ENCODE measurements at places on chromosomes 2 and 18. TPM values are rescaled to one million over a fixed set of nuclear protein-coding genes. Genes with fewer than 3 reads are reported as not detected.

DNA sequence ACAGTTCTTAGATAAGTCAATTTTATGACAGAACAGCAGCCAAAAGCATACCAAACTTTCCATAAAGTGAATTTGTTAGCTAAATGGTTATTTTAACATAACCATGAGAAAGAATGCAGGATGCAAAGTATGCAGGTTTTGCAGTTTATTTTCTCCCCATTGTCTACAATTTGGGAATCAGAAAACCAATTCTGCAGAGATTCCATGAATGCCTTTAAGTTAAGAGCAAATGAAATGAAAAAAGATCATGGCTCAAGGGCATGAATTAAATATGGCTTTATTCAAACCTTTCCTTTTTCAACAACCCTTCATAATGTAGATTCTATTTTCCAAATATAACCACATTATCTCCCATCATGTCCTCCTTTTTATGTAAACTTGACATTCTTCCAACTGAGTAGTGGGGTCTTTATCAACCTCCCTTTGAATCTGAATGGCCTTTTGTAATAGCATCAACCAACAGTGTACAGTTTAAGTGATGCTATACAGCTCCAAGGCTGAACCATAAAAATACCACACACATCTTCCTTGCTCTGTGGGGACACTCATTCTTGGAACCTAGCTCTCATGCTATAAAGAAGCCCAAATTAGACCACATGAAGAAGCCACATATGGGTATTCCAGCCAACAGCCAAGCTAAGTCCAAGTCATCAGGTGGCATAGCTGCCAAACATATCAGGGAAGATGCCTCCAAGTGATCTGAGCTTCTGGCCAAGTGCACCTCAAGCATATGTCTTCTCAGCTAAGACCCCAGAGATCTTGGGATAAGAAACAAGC lies 49.8 kb downstream of the PIAS2 start:
- DNase-seq: peak; percentile 4

DNA sequence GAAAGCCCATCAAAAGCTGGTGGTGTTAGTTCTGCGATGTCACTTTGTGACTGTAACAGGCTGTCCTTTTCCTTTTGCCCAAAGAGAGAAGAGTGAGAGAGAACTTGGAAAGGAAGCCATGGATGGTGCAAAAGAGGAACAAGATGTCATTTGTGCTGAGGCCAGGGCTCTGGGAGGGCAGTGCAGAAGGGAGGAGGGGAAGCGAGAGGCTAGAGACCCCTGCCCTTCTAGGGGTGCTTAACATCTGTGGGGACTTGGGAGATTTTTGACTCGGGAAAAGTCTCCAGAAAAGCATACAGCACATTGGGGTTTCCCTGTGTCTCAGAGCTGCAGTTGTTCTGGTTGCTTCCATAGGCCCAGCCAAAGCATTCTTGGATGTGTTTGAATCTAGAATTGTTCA lies 49.6 kb downstream of the ZBTB7C start:
- no peak for DNase-seq

DNA sequence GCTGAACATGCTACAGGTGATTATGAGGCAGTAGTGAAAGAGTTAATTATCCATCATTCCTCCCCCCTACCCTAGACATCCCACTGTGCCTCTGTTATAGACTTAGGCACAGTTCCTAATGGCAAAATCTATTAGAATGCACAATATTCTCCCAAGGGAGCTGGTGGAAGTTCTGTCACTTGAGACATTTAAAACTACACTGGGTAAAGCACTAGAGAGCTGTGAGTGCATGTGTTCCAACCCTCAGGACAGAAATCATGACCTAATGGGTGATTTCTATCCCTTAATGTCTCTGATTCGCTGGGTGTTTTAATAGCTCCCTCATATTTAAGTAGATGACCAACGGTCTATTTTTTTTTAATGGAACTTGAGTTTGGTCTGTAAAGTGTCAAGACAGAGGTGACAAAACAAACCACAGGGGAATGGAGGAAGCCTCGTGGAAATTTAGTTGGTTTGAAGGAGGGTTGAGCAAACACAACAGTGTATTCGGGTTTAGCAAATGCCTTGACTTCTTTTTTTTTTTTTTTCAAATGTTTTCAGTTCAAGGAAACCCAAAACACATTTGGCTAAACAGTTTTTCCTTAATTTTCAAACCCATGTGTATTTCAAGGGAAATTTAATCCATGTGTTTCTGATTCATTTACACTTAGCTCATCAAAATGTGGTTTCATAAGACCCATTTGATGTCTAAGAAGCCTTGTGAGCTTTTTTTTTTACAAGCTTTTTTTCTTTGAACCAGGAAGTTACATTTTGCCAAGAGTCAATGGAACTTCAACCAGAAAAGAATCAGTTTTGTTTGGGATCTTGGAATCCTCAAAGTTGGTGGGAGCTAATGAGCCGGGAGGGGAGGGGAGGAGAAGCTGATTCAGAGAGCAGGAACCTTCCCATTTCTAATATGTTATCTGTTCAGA lies 665.1 kb upstream of the ZEB2 start:
- DNase-seq: peak; percentile 22

DNA sequence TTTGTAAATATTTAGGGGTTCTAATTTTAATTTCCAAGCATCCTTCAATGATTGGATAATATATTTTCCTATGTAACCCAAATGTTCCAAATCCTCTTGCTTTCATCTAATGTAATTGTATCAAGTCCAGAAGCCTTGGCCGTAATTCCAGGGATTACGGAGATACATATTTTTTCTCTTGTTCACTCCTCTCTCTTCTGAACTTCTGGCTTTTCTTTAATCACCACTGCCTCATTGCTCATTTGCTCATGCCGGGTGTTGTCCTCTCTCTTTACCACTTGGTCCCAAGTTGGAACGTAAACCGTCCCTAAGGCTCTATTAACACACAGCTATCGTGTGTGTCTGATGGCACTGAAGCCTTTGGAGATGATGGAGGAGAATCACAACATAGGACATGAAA lies 188.7 kb upstream of the COL3A1 start:
- DNase-seq: peak; percentile 89

GRCh38 chr2:9178110-9178903 lies 28.3 kb upstream of the ASAP2 start:
- DNase-seq: no peak

DNA sequence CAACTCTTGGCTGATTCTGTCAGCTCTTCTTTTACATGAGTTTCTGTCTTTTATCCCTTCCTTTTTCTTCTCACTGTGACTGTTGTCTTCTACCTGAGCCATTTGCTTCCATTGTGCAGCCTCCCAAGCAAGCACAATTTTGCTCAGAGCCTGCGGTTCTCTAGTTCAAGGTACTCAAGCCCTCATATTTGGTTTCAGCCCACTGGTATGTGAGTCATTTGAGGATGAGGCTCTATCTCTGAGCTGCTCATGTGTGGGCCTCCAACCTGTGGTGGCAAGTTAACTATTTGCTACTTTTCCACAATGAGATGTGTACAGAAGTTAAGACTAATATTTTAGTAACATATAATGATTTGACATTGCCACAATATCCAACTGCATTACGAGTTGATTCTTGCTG lies 183.0 kb downstream of the PHLPP1 start:
- DNase-seq: no peak

The UGT1A5 gene
- total RNA-seq: not detected

The TSPYL6 gene
- total RNA-seq: 0.04 TPM

- no peak for DNase-seq
Measured at GRCh38 chr2:118122594-118123281, 34.5 kb downstream of the INSIG2 start.

- DNase-seq: no peak
Measured at GRCh38 chr2:182887093-182887492, 20.7 kb upstream of the FRZB start.

GRCh38 chr18:77299706-77300105 lies 50.1 kb downstream of the GALR1 start:
- no peak for DNase-seq

DNA sequence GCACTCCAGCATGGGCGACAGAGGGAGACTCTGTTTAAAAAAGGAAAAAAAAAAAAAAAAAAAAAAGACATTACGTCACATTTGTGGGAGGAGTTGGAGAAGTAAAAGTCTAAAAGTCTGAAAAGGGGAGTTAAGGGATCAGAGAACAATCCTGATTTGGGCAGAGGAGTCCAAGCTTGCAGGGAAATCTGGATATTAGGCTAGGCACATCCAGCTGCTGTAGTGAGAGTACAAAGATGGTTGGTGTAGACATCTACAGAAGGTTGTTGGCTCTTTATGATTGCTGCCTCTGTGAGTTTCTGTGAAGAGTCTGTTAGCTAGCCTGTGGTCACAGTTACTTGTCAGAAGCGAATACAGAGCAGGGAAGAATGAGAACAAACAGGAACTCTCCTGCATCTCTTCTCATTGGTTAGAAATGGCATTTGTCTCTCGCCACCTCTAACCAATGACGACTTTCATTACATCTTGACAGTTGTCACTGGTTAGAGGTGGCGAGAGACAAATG lies 3.3 kb upstream of the OSBPL6 start:
- DNase-seq: peak; percentile 17

DNA sequence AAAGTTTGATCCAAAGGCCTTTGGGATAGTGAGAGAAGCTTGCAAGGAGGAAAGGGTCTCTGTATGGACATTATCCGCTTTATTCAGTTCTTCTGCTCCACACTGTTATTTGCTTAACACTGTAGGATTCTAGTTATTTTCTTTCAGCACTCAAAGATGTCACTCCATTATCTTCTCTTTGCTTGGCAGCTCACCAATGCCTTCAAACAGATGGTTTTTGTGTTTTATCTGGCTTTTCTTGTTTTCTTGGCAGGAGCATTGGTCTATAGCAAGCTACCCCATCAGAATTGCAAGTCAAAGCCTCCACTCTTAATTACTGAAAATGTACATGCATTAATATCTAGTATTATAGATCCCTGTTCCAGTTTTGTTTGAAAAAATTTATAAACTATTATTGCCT lies 138.8 kb downstream of the EVA1A start:
- no peak for DNase-seq

- DNase-seq: peak; percentile 15
Measured at GRCh38 chr2:99338029-99338585, 918 bp downstream of the EIF5B start.

The LYPD1 gene
- 6.1 TPM for total RNA-seq

DNA sequence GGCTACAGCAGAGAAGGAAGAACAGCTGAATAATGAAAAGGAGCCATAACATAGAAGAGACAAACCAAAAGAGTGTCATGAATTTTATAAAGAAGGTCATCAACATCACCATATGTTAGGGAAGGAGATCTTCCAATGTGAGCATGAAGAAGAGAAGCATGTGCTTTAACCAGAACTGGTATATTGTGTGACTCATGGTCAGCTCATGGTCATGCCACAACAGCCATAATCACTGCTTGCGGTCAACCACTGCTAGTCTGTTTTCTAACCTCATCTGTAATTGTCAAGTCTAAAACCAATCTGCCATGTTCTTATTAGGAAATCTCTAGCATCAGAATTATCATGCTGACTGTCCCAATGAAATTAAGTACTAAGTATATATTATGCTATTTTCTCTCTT lies 204.1 kb upstream of the VRK2 start:
- DNase-seq: no peak

- DNase-seq: no peak
Measured at GRCh38 chr2:51953931-51954330, 922.0 kb upstream of the NRXN1 start.

The C1QL2 gene
- not detected for total RNA-seq

DNA sequence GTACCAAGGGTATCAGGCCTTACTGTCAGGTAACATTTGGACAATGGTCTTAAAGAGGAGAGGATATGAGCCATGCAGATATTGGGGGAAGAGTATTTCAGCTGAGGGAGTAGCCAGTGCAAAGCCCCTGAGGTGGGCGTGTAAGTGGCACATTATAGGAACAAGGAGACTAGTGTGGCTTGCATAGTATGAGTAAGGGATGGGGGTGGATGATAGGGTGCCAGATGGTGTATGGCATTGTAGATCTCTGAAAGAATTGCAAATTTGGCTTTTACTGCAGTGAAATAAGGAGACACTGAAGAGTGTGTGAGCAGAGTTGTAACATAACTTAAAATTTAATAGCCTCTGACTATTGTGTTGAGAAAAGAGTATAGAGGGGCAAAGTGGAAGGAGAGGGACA lies 244.0 kb downstream of the PDE11A start:
- no peak for DNase-seq

The USP14 gene
- 26.0 TPM for total RNA-seq

The DSEL gene
- total RNA-seq: 17.6 TPM

The EPB41L3 gene
- 80.6 TPM for total RNA-seq

The MYO1B gene
- total RNA-seq: 94.1 TPM

- no peak for DNase-seq
Measured at GRCh38 chr2:230178546-230179485, 41.0 kb downstream of the SP110 start.

- peak; percentile 76 for DNase-seq
Measured at GRCh38 chr2:23602116-23602515, 217.1 kb downstream of the KLHL29 start.

GRCh38 chr2:98454073-98454472 lies 9.4 kb downstream of the INPP4A start:
- no peak for DNase-seq

The NYAP2 gene
- total RNA-seq: 0.40 TPM

The SERPINB4 gene
- total RNA-seq: not detected

GRCh38 chr2:174836995-174837390 lies 72.7 kb upstream of the CHRNA1 start:
- DNase-seq: no peak

GRCh38 chr2:150911766-150912280 lies 349.8 kb downstream of the RBM43 start:
- peak; percentile 91 for DNase-seq

DNA sequence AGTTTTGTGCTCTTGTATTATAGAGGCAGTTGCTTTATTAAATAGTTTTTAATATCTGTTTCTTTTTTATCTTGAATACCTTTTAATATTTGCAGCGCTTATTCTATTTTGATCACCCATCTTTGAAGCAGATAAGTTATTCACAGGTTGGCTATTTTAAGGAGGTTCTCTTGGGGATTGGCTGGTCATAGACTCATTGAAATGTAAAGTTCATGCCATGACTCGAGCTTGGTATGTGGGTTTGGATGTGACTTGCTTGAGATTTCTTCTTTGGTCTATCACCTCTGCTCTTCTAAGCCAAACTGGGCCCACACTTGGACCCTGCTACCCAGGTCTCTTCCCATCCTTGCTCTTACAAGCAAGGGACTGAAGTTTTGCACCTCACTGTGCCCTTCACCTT lies 33.6 kb downstream of the FARP2 start:
- DNase-seq: no peak

The INHA gene
- 0.27 TPM for total RNA-seq

GRCh38 chr18:5726011-5726410 lies 169.3 kb downstream of the TMEM200C start:
- DNase-seq: peak; percentile 74

- no peak for DNase-seq
Measured at GRCh38 chr18:41320100-41320499, 634.9 kb upstream of the PIK3C3 start.

All from muscle of leg (tissue), 16 donors.